Hippocampal formation (tissue), 2 donors: ENCODE measurements at places on chromosomes 7 and 10.

DNA sequence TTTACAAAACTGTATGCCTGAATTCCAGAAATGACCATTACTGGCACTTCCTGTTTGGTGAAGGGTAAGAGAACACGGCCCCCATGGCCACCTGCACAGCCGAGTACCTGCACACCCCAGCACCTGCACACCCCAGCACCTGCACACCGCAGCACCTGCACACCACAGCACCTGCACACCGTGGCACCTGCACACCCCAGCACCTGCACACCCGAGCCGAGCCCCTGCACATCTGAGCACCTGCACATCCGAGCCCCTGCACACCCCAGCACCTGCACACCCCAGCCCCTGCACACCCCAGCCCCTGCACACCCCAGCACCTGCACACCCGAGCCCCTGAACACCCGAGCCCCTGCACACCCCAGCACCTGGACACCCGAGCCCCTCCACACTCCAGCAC is 243.5 kb downstream of the DNAJB6 start:
- no peak for DNase-seq

DNA sequence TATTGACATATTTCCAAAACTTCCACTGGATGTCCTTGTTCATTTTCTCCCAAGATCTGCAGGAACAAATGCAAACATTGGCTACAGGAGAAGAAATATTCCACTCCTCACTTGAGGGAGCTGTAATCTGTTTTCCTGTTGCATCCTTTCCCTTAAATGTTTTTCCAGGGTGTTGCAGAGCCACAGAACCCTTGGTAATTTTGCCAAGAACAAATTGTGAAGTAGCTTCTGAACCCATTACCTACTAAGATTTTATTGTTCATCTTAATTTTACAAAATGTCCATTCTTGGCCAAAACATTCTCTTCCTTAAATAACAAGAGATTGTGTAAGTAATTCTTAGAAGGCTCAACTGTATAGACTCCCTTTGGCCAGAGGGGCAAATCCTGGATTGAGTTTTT is 177.0 kb downstream of the GNAT3 start:
- DNase-seq, result no peak

DNA sequence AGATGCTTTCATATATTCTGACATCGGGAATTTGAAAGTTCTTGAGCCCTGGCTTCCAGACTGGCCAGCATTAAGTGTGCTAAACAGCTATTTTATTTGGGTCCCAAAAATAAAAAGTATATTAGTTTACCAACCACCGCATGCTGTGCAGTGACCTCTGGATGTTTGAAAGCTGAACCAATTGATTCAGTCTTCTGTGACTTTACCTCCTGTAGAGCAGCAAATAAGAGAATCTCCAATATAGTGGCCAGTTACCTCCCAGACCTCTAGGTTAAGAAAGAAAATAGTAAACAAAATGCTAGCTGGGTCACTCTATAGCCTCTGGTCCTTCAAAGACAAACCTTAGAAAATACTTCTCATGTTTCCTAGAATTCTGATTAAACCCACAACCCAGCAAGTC is 424.6 kb upstream of the NFE2L3 start:
- DNase-seq, result no peak

GRCh38 chr7:135102372-135102771 is 45.5 kb upstream of the TMEM140 start:
- no peak for DNase-seq

GRCh38 chr10:117165538-117166417 is 27.7 kb upstream of the VAX1 start:
- DNase-seq, result no peak

DNA sequence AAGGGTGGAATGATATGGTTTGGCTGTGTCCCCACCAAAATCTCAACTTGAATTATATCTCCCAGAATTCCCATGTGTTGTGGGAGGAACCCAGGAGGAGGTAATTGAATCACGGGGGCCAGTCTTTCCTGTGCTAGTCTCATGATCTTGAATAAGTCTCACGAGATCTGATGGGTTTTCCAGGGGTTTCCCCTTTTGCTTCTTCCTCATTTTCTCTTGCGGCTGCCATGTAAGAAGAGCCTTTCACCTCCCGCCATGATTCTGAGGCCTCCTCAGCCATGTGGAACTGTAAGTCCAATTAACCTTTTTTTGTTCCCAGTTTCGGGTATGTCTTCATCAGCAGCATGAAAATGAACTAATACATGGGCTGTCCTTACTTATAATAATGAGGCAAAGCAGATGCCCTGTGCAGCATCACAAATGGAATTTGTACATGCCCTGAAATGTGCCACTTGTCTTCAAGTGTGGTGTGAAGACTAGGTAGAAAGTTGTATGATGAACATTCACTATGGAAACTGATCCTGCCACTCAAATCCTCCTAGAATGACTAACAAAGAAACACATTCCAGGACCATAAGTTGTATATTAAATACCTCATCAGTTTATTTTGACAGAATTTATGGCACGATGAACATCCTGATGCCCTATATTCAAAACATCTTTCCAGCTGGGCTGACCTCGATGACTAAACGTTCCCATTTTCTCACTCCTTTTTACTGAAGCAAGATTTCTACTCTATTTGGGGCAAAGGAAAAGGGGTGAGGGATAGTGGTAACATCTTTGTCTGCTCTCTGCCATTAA is 122.8 kb upstream of the CTTNBP2 start:
- DNase-seq, result no peak

DNA sequence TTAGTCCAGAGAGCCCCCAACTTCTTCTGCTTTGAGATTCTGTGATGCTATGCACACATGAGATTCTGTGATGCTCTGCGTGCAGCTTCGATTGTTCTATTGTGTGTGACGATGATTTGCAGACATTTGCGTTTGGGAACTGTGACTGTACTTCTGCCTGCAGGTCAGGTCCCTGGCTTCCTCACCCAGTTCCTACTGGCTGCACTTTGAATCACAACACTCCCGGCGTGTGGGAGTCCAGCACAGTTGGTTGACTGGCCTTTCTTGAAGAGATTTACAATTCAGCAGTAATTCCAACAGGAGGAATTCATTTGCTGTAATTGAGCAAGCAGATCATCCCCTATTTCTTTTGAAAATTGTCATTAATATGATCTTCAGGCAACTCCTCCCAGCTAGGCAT is 252.2 kb upstream of the YAE1 start:
- DNase-seq, result no peak

DNA sequence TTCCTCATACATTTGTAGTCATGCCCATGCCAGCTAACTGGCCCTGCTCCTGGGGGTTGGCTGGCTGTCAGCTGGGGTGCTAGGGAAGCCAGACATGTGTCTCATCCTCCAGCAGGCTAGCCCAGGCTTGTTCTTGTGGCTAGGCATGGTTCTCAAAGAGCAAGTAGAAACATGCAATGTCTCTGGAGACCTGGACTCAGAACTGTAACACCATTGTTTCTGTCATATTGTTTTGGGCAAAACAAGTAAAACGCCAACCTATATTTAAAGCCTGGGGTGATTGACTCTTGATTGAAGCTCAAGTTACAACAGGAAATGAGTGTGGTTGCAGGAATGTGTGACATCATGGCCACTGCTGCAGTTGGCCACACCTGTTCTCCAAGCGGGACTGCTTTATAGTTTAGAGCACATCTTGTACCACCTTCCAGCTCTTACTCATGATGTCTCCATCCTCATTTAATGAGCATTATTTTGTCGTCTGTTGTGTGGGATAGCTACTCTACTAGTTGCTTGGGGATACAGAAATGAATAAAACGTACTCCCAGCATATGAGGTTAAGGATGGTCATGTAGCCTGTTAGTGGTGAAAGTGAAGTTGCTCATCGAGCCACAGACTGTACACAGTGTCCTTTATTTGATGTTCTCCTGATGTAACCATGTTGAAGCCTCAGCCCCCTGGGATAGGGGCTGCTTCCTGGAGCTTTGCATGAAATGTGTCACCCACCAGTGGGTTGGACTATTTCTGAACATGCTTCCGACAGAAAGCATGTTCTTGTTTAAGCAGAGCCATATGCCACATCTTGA is 168.4 kb downstream of the SORCS3 start:
- no peak for DNase-seq

GRCh38 chr10:35822316-35822715 is 180.2 kb upstream of the FZD8 start:
- DNase-seq, result no peak

- peak; percentile 31 for DNase-seq
Measured at GRCh38 chr7:32774541-32774951, 117.0 kb downstream of the KBTBD2 start.

DNA sequence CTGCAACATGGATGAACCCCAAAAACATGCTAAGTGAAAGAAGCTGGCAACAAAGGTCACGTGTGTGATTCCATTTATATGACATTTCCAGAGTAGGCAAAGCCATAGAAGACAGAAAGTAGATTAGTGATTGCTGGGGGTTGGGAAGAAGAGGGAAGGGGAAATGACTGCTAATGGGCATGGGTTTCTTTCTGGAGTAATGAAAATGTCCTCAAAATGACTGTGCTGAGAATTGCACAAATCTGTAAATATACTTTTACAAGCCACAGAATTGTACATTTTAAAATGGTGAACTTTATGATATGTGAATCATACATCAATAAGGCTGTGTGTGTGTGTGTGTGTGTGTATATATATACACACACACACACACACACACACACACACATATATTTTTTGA is 15.8 kb downstream of the MMS19 start:
- DNase-seq, result no peak

GRCh38 chr7:88429382-88429781 is 122.7 kb upstream of the STEAP4 start:
- no peak for DNase-seq

DNA sequence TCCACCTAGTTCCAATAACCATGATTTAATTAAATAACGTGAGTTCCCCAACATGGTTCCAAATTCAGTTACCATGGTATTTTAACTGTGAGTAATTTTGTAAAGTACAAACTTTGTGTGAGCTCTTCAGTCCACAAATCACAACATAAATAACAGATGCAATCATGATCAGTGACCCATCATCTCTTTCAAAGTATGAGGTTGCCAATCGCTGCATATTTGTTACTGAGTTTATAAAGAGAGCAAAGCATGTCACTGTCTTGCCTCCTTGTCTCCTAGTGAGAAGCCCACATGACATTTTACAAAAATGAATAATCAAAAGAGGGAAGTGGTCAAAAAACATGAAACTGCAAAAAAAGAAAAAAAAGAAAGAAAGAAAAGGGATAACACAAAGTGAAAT is 69.1 kb upstream of the PDSS1 start:
- no peak for DNase-seq

DNA sequence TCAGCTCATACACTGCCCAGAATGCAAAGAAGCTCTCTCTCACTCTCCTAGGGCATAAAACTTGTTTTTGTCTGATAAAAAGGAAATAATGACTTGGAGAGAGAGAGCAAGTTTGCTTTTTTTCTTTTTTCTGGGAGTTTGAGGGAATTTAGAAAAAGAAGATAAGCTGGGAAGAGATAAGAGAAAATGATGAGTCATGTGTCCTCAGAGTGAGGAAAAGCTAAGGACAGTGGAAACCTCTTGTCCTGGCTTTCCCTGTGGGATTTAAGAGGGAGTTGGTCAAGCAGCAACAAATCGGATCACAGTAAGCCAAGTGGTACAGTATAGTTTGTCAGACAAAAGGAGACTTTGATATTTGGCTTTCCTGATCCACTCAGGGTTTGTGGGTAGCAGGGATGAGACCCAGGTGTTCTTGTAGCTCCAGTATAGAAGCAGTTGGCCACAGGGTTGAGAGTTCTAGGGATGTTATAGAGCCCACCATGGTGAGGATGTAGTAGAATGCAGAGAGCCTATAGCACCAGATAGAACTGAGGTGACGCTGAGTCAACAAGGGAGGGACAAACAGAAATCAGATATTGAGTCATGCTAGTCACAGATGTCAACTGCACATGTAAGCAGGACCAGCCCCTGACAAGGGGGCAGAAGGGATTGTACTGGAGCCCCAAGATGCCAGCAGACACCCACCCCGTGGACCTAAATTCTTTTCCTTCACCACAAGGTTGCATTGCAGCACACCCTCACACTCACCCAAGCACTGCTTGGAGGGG is 219.3 kb upstream of the TAC1 start:
- no peak for DNase-seq
